ENCODE measurements at places on chromosomes 13 and 19. TPM values are rescaled to one million over a fixed set of nuclear protein-coding genes. Genes with fewer than 3 reads are reported as not detected.

Gene GAPDHS
- total RNA-seq, result not detected

Gene TCF3
- total RNA-seq, result 104 TPM

Gene NLRP11
- not detected for total RNA-seq

Gene KPTN
- total RNA-seq, result 24.8 TPM

Gene FFAR3
- total RNA-seq, result 5.1 TPM

Gene TNFSF11
- 0.32 TPM for total RNA-seq

Gene ZNF616
- total RNA-seq, result 9.6 TPM

Gene MUC16
- total RNA-seq, result 0.02 TPM

Gene ARID3A
- total RNA-seq, result 35.7 TPM

Gene ZSCAN1
- total RNA-seq, result not detected

Gene KANK3
- total RNA-seq, result 1.7 TPM

Gene RASIP1
- total RNA-seq, result 0.19 TPM

Gene PSG7
- total RNA-seq, result not detected

Gene ZNF844
- total RNA-seq, result 1.6 TPM

Gene GPR12
- total RNA-seq, result not detected

Gene PDE4A
- 2.7 TPM for total RNA-seq

Gene SERTM1
- not detected for total RNA-seq

Gene CYP4F8
- total RNA-seq, result not detected

Gene SIGLEC10
- 0.32 TPM for total RNA-seq

Gene PROZ
- 0.25 TPM for total RNA-seq

Gene CATSPERD
- total RNA-seq, result not detected

Gene U2AF2
- 270 TPM for total RNA-seq

Gene SIGLEC8
- total RNA-seq, result not detected

Gene WDR87
- not detected for total RNA-seq

Gene CDX2
- not detected for total RNA-seq

Gene VRK3
- 60.0 TPM for total RNA-seq

Gene UBE2L5
- not detected for total RNA-seq

Gene RAB20
- total RNA-seq, result 18.5 TPM

Gene ZNF296
- 2.3 TPM for total RNA-seq

Gene NFKBIB
- 41.9 TPM for total RNA-seq

Gene PEX11G
- 0.27 TPM for total RNA-seq

Gene LILRB3
- total RNA-seq, result not detected

Gene PNPLA6
- 102 TPM for total RNA-seq

Gene ZNF444
- total RNA-seq, result 37.3 TPM

Gene MIDN
- 52.9 TPM for total RNA-seq

Gene ASF1B
- total RNA-seq, result 68.3 TPM

Gene USP12
- total RNA-seq, result 35.6 TPM

Gene CHAMP1
- total RNA-seq, result 40.5 TPM

Gene KIR2DL4
- total RNA-seq, result not detected

Gene MCEMP1
- not detected for total RNA-seq

Gene GFY
- total RNA-seq, result not detected

Gene POSTN
- not detected for total RNA-seq

Gene LILRB1
- total RNA-seq, result 0.31 TPM

Gene KLHL1
- total RNA-seq, result not detected

Gene C19orf47
- 24.1 TPM for total RNA-seq

Gene FAM216B
- total RNA-seq, result not detected

Gene DMKN
- 3.6 TPM for total RNA-seq

Gene CGB7
- not detected for total RNA-seq

Gene COL4A1
- not detected for total RNA-seq

Gene ZNF726
- total RNA-seq, result 15.7 TPM

Gene UGGT2
- total RNA-seq, result not detected

Gene KLK15
- total RNA-seq, result not detected

Gene ZNF234
- total RNA-seq, result 10.8 TPM

Gene NBEA
- total RNA-seq, result 0.37 TPM

Gene ZNF20
- 1.6 TPM for total RNA-seq

Gene CLEC17A
- 0.16 TPM for total RNA-seq
